ENCODE measurements at places on chromosomes 3 and 15. TPM values are rescaled to one million over a fixed set of nuclear protein-coding genes. Genes with fewer than 3 reads are reported as not detected.

GRCh38 chr3:54649551-54649950 is 278.3 kb downstream of the LRTM1 start:
- no peak overlapping the region for H3K4me3 ChIP-seq
- no peaks in the 10 kb centered on the region for H3K36me3 ChIP-seq
- no peaks in the 10 kb centered on the region for H3K4me1 ChIP-seq
- no peak for DNase-seq
- H3K27ac ChIP-seq: no peak overlapping the region

DNA sequence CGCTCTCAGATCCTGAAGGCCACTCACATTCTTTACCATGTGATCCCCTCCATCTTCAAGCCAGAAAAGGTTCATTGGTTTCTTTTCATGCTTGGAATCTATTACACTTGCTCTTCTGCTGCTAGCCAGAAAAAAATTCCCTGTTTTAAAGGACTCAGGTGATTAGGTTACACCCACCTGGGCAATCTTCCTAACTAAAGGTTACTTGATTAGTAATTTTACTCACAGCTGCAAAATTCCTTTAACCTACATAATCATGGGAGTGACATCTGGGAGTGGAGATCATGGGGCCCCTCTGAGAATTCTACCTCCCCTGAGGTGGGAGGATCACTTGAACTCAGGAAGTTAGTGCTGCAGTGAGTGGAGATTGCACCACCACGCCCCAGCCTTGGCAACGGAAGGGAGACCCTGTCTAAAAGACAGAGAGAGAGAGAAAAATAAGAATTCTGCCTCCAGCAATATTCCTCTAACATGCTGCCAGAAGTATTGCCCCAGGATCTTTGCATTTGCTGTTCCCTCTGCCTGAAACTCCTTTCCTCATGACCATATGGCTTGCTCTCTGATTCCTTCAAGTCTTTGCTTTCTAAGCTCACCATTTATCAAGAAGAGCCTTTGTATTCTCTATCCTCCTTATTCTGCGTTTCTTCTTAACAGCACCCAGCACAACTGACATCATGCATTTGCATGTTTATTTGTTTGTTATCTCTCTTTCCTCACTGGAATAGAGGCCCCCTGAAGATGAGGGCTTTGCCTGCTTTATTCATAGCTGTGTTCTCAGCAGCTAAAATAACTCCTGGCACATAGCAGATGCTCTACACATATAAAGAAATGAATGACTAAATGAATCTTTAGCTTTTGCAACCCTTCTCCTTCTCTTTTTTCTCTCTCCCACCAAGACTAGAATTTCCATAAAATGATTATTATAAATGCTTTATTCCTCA is 68.2 kb downstream of the EDEM1 start:
- H3K4me3 ChIP-seq: no peak overlapping the region
- no peaks in the 10 kb centered on the region for H3K27me3 ChIP-seq
- H3K27ac ChIP-seq: no peak overlapping the region
- H3K36me3 ChIP-seq: no peaks in the 10 kb centered on the region

DNA sequence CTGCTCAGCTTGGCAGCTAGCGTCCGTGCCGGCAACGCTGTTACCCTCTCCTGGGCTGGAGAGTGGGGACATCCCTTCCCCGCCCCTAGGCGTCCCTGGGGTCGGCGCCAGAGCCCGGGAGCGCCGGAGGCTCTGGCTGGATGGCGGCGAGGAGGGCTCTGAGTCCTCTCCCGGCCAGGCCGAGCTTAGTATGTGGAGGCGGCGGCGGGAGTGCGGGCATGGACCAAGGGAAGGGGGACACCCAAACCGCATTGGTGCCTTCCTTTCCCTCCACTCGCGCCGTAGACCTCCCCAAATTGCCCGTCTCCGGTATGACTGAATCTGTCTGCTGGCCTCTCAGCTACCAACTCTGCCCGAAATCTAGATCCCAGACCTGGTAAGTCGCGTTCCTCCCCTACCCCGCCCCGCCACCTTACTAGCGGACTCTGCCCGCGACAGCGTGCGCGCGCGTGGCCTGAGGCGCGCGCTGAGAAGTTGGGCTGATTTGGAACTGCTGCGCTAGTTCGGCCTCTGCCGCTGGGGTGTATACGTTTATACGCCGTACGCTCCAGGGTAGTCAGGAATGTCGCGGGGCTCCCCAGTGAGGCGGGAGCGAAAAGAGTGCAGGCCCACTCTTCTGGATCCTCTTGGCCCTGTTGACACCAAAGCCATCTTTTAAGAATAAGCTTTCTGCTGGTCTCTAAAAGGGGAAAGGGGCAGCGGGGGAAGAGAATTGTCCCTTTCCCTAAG is 12.2 kb downstream of the ZIC1 start:
- H3K36me3 ChIP-seq: no peaks in the 10 kb centered on the region
- H3K27ac ChIP-seq: no peak overlapping the region
- DNase-seq: no peak

Gene CLK3
- 144 TPM for total RNA-seq

Data from transverse colon (tissue), 4 donors.